Glutamatergic neuron (in vitro differentiated cells): ENCODE measurements at places on chromosomes 2 and 18. TPM values are rescaled to one million over a fixed set of nuclear protein-coding genes. Genes with fewer than 3 reads are reported as not detected.

Gene TMEM169
- total RNA-seq: 166 TPM

Gene DUSP19
- 1.6 TPM for total RNA-seq

Gene IL36A
- total RNA-seq: not detected

Gene SKA1
- total RNA-seq: 2.0 TPM

Gene TLX2
- total RNA-seq: 21.2 TPM

Gene RGPD5
- 88.5 TPM for total RNA-seq
